ENCODE measurements at places on chromosomes 11 and 22.

DNA sequence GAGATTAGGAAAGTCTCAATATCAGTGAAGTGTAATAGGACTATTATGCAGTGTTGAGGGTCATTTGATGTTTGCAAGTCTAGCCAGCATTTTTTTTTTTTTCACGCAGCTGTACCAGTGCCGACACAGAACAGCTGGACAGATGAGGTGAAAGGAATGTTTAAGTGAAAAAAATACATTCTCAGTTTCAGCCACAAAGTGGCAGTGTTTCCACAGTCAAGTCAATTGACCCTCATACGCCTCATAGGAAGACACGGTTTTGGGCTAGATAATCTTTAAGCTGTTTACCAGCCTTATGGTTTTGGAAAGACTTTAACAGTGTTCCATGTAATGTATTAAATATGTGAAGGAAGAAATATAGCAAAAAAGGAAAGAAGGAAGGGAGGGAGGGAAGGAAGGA, 349.9 kb upstream of the ANO3 start:
- no peak for DNase-seq

DNA sequence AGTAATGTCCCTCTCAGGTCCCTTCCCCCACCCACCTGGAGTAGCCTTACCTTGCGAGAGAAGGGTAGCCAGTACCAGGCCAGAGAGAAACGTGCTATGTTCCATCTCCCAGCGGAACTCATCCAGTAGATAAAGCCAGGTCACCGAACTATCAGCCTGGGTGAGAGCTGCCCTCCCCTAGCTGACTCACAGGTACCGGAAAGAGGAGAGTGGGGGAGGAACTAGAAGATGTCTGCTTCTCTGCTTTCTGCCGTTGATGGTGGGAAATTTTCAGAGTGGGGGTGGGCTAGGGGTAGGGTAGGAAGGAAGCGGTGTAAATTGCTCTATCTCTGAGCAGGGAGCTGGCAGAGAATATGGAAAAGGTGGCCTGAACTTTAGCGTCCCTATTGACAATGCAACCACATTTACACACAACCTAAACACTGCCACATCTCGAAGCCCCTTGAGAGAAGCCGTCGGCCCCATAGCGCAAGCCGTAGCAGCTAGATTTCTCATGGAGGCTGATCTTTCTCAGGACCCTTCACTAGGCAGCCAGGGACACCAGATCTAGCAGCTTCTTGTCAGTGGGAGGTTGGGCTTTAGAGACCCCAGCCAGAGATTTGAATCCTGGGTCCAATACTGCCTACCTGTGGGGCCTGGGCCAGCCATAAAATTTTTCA, at the start of gene CD3D:
Gene CD3D (minus strand): TSS at position 203 of the 659 bp plus-strand sequence. CDS start 98 bp downstream, at position 105.
- DNase-seq: no peak

GRCh38 chr11:73398132-73398526, 21.9 kb downstream of the RELT start:
- no peak for DNase-seq

- DNase-seq: peak; percentile 51
Measured at GRCh38 chr11:17985517-17985916, 27.3 kb downstream of the SERGEF start.

- DNase-seq: no peak
Measured at GRCh38 chr22:47750086-47750485, 987.6 kb downstream of the TBC1D22A start.

DNA sequence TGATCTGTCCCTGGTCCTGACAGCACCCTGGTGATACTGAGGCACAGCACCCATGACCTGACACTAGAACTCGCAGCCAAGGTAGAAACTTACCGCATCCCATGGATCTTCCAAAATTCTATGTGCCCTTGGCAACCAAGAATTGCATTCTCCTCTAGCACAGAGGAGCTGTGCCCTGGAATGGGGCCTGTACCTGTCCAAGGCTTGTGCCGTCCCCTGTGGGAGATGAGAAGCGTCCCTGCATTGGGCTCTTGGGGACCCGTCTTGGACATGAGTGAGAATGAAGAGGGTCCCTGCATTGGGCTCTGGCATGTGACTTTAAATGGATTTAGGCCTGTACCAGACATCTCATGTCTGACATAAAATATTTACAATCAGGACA, 67.1 kb downstream of the GGTLC2 start:
- no peak for DNase-seq

- DNase-seq: no peak
Measured at GRCh38 chr11:11946878-11947277, 61.5 kb downstream of the DKK3 start.

DNA sequence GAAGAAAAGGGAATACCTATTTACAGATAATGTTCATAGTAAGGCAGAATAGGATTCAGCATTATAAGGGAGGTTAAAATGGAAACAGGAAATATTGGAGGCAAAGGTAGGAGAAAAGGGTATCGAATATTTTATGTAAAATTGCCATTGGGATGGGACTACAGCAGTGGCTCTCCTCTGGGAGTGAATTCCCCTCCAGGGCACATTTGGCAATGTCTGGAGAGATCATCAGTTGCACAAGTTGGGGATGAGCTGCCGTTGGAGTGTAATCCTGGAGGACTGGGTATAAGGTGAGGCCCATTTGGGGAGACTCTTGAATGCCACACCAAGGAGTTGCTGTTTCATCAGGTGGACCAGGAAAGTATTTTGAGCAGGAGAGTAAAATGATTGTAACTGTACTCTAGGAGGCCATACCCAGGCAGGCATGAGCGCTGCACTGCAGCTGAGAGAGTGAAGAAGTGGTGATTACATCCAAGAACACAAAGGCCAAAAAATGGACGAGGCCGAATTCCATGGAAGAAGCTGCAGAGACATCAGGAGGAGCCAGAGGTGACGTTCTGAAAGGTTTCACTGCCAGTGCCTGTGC, 8.7 kb upstream of the ACRV1 start:
- DNase-seq: no peak

Data from HCT116 (cell line).